Chondrocyte (in vitro differentiated cells): ENCODE measurements at places on chromosomes 3 and 15.

GRCh38 chr3:42711491-42712343, 9.1 kb upstream of the HHATL start:
- peak; percentile 29 for DNase-seq

GRCh38 chr3:172635588-172635987, 75.3 kb downstream of the NCEH1 start:
- DNase-seq: no peak

- DNase-seq: no peak
Measured at GRCh38 chr3:32973982-32974381, 22.5 kb downstream of the CCR4 start.

DNA sequence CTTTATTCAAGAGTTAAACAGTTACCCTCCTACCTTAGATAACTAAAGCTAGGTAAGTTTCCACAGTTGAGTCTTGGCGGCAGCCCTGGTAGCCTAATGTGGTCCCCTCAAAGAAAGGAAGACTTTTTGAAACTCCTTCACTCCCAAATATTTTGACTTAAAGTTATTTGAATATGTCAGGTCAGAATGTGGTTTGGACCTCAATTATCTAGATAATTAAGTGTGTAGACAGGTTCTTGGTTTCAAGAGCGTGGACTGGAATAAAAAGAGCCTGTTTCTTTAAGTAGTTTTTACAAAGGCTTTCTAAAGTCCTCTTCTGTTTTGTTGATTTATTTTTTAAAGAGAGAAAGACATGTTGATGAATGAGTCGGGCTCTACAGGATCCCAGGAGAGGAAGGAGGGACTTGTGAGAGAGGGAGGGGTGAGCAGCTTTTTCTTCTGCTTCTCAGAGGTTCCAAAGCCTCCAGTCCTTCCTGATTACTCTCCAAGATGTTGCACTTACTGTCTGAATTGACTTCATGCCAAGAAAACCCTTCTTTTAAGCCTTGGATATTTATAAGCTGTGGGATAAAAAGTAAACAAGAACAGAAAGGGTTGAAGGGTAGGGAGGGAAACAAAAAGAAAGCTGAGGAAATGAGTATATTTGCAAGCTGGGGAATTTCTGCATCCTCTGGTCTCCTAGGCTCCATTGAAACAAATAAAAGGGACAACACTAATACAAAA, 457.4 kb downstream of the IGSF11 start:
- DNase-seq: no peak

DNA sequence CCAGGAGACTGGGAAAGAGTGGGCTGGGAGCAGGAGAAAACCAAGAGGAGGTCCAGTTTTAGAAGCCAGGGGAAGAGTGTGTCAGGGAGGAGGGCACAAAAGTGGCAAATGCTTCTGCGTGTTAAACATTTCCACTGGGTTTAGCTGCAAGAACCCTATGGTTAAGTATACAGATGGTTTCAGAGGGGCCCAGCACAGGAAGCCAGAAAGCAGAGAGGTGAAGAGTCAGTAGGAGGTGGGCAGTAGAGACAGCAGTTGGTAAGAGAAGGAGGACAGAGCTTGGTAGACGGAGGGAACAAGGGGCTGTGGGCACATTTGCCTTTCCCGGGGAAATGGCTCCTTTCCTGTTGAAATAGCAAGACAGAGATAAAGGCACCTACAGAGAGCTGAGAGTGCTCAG, 133.8 kb downstream of the EPHB1 start:
- no peak for DNase-seq

DNA sequence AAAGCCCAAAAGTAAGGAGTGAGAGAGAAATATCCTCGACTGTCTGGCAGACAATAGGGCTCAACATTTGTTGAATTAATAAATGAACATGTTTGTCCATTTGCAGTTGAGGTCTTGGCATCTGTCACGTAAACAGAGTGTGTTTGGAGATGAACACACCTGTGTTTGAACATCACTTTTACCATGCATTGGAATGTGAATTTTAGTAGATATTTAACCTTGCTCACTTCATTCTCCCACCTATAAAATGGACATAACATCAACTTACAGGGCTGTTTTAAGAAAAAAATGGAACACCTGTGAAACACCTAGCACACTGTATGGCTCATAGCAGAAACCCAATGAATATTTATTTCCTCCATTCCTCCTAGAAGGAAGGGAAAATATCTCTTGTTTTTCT, 204.8 kb downstream of the KCNMB2 start:
- no peak for DNase-seq

GRCh38 chr15:77009176-77009575, 14.2 kb downstream of the PSTPIP1 start:
- DNase-seq: no peak

DNA sequence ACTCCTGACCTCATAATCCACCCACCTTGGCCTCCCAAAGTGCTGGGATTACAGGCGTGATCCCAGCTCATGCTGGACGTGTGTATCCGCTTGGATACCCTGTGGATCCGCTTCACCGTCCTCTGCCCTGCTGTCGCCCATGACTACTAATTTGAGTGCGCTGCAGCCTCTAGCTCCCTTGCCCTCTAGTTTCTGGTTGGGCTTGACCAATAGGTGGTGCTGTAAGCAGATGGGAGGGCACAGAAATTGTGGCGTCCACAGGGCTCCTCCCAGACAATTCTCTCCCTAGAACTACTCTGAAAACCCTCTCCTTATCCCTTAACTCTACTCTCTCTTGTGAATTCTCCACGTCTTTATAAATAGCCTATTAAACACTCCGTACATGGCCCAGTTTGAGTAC, 36.2 kb downstream of the ZPLD1 start:
- DNase-seq: no peak

GRCh38 chr15:98551936-98552562, 96.3 kb upstream of the IGF1R start:
- DNase-seq: no peak
